ENCODE measurements at places on chromosomes 2 and 18.

DNA sequence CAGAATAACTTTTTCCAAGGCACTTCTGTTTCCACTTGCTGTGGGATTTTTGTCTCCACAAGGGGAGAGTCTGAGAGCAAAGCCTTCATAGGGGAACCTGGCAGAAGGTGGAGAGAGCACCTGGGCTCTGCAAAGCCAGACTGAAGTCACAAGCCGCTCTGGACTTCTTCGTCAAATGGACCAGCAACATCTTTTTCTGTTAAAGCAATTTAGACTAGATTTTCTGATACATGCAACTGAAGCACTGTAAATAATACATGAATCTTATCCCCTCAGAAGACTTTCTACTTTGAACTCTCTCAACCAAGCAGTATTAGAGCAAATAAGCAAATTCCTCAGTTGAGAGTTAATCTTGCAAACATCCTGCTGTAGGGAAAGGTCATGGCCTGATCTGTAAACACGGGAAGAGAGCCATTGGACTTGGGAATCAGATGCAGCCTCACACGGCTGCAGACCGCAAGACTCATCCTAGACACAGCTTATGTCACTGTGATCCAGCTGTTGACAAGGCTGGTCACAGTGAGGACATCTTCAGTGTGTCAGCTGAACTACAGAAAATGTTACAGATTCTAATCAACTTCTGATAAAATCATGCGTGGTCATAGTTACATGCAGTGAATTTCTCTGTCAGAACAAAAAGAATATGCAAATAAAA, 3.2 kb downstream of the SH3YL1 start:
- no peak for DNase-seq

- no peak for DNase-seq
Measured at GRCh38 chr2:25539136-25539535, 134.2 kb downstream of the DTNB start.

GRCh38 chr2:163198007-163198406, 359.4 kb upstream of the KCNH7 start:
- no peak for DNase-seq

- DNase-seq = no peak
Measured at GRCh38 chr2:241112592-241112991, 10.5 kb upstream of the MTERF4 start.

DNA sequence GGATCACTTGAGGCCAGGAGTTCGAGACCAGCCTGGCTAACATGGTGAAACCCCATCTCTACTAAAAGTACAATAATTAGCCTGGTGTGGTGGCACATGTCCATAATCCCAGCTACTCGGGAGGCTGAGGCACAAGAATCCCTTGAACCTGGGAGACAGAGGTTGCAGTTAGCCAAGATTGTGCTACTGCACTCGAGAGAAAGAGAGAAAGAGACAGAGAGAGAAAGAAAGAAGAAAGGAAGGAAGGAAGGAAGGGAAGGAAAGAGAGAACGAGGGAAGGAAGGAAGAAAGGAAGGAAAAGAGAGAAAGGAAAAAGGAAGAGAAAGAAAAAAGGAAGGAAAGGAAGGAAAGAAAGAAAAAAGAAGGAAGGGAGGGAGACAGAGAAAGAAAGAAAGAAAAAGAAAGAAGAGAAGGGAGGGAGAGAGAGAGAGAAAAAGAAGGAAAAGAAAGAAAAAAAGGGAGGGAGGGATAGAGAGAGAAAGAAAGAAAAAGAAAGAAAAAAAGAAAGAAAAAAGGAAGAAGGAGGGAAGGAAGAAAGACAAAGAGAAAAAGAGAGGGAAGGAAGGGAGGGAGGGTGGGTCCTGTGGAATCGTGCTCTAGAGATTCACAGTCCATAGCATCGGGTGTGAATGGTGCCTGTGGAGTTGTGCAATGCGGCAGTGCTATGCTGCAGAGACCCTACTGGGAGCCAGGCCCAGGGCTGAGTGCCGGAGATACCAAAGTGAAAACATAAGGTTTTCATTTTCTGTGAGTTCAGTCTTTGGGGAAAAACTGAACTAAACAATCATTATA, 4.6 kb upstream of the SDC1 start:
- DNase-seq = no peak

DNA sequence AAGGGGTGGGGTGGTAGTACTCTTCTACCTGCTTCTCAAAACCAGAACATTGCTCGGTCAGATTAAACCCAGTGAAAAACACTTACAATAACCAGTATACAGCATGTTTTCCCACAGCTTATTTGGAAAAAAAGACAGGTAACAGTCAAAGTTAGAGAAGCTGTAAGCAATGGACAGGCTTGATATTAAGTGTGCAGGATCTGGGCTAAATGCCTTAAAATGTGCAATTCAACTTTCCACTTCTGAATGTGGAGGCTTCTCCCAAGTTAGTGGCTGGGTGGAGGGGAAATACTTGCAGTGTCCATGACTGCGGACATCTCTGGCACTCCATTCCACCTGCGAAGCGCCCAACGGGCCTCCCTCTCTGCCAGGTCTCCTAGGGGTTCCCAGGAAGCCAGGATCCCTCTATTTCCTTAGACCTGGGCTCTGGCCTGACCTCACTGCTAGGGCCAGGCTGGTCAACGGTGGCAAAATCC, 5.3 kb downstream of the ZEB2 start:
- DNase-seq = no peak

DNA sequence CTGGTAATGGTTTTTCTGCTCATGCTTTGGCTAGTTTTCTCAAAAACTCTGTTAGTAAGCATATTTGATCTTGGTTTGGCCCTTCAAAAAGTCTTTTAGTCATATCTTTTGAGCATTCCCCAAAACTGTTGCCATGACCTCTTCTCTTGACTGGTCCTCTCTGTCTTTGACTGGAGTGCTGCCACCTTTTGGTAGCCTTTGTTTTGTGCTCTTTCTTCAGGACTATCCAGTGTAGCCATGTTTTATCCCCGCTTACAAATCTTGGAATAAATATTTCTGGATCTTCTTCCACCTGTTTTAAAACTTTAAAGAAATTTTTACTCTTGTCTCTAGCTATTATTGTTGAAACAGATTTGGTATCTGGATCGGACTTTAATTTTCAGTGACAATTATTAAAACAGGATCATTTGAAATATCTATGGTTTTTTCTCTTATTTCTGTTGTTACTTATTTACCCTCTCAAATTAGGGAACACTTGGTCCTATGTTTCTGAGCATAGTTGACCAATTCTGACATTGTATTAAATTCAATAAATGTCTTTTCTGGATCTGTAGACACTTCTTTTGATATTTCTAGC, 965 bp upstream of the ELOA2 start:
- DNase-seq = peak; percentile 22

GRCh38 chr2:201779901-201780673, 646 bp downstream of the ALS2 start:
- DNase-seq = peak; percentile 59

DNA sequence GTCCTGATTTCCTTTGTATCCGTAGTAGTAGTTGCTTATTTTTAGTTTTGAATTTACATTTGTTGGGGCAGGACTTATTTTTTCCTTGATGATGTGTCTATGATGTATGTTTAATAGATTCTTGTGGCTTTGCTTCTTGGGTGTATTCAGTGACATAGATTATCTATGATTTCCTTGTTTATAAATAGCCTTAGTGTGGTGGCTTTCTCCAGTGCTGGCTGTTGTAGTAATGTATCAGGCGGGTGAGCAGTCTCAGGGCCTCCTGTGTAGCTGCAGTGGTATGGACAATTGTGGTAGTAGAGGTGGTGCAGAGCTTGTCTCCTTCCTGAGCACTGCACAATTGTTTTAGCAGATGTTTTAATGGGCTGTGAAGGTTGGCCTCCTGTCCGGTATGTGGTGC, 60.5 kb downstream of the SMCHD1 start:
- DNase-seq = no peak

DNA sequence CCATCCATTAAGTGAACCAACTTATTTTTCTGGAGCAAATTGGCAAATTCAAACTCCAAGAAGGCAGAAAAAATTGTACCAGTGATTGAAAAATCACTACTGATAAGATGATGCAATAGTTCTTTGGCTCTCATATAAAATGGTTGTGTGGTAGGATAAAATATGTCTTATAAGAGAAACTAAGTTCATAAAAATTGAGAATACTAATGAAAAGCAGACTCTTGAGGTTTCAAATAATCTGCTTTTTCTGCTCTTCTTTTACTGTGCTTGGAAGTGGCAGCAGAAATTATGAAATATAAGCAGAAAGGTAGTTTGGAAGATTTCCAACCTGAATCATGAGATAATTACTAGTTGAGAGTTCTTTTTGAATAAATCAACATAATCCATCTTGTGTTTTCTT, 61.9 kb downstream of the PPP1R1C start:
- no peak for DNase-seq

DNA sequence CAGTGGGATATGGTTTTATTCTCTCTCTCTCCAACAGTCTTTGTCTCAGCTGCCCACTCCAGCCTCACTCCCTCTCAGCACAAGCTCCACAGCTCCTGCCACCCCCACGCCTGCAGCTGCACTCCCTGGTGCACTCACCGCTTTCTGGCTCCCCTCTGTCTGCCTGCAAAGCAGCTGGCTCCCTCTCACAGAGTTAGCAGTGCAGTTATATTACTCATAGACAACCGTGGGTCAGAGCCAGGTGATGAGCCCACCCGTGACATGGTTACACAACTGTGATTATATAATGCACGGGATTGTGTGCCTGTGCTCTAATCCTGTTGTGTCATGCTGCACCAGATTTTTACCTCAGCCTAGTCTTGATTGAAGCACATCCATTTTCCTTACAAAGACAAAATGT, 276.9 kb upstream of the CHAC2 start:
- no peak for DNase-seq

- DNase-seq = no peak
Measured at GRCh38 chr18:76265497-76266235, 229.4 kb downstream of the ZNF516 start.

DNA sequence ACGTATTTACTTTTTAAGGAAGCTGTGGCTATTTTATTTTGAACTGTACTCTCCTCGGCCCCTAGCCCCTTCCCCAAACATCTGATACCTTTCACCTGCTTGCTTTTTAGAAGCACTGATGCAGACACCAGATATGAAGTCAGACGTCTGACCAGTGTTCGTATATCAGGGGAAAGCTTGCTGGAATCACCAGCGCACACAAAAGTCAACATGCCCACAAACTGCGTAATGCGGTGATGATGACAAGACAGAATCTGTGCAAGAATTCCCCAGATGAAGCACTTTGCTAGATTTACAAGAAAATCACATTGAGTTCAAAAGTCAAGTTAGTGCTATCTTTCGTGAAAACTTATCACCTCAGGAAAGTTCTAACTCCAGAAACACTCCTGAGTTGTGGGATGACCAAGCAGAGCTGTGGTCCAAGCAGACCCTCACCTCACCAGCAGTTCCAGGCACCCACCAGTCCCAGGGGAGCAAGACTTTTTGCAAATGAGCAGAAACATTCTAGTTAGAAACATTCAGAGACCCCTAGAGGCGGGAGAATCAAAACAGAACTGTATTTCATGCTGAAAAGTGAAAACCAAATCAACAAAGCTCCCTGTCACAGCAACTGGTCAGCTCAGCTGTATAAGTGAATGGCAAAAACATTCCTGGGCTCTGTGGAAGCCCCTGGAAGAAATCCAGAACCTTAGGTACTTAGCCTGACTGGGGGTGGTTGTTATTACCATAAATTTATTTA, 55.7 kb downstream of the INO80C start:
- no peak for DNase-seq

Data from NB4 (cell line).